Spleen (tissue), 13 donors: ENCODE measurements at places on chromosomes 16 and 17. TPM values are rescaled to one million over a fixed set of nuclear protein-coding genes. Genes with fewer than 3 reads are reported as not detected.

The NUPR1 gene
- 6.4 TPM for total RNA-seq

The KRTAP9-2 gene
- total RNA-seq: not detected

DNA sequence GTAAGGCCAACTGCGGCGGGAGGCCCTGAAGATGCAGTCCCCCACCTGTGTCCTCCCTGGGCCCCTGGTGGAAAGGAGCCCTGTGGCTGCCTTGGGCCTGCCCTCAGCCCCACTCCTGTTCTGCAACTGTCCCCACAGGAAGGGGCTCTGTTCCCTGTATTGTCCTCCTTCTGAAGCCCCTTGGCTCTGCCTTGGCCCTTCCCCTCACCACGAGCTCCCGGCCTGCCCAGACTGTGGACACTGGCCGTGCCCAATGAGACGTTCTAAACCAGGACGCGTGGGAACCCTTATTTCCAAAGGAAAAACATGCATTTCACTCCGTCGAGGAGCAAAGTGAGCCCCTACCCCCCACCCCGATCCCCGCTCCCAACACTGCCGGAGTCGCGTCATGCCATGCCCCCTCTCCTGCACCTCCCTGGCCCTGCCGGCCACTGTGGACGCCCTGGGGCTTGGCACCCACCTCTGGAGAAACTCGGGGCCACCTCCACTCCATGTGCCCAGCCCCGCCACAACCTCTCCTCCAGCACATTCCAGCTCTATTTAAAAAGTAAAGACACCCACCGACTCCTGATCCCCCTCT is 13.5 kb upstream of the PNPO start:
- no peak for DNase-seq

DNA sequence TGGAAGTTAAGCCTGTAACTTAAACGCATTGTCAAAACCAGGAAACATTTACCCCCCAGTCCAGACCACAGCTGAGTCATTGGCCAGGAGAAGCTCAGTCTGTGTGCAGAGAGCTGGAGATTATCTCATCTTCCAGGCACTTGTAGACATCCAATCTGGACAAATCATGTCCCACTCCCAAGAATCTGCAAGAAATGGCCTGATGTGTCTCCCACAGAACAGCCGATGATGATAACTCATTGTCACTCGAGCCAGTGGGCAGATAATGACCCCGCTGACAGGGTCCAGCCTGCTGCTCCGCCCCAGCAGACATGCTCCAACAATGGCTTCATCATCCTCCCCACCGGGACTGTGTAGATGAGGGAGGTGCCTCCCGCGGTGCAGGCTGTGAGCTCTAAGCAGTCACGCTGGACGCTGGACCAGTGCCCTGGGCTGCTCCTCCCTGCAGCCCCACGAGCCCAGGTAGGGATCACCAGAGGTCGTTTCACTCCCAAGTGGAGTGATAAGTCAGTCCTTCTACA is 322.5 kb downstream of the C16orf95 start:
- no peak for DNase-seq
